ENCODE measurements at places on chromosomes 16 and 17.

DNA sequence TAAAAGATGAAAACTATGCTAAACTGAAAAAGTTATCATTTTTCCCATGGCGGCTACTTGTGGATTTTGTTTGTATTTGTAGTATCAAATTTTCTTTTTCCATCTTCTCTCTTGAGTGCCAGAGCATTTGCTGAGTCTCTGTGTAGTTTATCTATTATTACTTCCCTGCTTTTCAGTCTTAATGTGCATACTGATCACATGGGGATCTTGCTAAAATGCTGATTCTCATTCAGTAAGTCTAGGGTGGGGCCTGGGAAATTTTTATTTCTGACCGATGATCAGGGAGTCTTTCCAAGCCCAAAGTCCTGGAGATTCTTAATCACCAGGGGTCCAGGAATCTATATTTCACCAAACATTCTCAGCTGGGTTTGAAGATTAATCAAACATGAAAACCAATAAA, 189.0 kb upstream of the GOT2 start:
- DNase-seq, result no peak

GRCh38 chr16:86707171-86707570, 128.8 kb downstream of the FOXL1 start:
- no peak for DNase-seq

DNA sequence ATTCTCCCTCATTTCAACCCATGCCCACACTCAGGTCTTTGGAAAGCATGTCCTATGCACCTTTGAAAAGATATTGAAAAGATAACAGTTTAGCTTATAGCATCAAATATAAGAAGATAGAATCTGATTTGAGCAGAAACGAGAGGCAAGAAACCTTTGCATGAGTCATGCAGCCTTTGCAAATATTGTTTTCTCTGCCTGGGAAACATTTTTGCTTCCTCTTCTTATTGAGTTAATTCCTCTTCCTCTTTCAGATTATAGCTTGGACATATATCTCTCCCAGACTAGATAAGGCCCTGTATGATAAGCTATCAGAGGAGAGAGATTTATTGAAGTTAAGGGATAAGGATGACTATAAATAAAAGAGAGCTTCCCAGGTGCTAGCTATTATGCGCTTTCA, 46.1 kb upstream of the KCNJ2 start:
- no peak for DNase-seq

GRCh38 chr16:58498341-58499091, 1.4 kb upstream of the NDRG4 start:
- DNase-seq, result no peak

GRCh38 chr16:578870-579405, 9.2 kb downstream of the PIGQ start:
- no peak for DNase-seq

DNA sequence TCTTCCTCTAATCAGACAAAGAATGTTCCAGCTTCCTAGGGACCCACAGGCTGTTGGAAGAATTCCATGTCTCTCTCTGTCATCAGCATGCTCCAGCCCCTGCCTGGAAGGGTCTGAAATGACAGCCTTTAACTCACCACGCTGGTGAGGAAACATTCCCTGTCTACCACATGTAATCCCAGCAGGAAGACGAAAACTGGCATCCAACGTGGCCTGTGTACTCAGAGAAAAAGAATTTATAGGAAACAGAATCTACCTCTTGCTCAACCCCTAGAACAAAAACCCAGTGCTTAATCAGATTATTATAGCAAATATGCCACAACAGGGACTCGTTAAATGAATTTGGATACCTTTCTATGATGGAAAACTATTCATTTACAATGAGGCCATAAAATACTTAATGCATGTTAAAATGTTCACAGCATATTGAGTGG, 147.3 kb upstream of the FOXF1 start:
- DNase-seq, result no peak

GRCh38 chr17:63132459-63132911, 166.4 kb downstream of the TANC2 start:
- DNase-seq, result no peak

- DNase-seq, result no peak
Measured at GRCh38 chr17:1053661-1054360, 56.9 kb downstream of the TIMM22 start.

- no peak for DNase-seq
Measured at GRCh38 chr17:76718516-76718915, 7.8 kb upstream of the MXRA7 start.
